ENCODE measurements at places on chromosomes 13 and 19.

- no peak for DNase-seq
Measured at GRCh38 chr13:43996221-43996620, 116.5 kb downstream of the LACC1 start.

DNA sequence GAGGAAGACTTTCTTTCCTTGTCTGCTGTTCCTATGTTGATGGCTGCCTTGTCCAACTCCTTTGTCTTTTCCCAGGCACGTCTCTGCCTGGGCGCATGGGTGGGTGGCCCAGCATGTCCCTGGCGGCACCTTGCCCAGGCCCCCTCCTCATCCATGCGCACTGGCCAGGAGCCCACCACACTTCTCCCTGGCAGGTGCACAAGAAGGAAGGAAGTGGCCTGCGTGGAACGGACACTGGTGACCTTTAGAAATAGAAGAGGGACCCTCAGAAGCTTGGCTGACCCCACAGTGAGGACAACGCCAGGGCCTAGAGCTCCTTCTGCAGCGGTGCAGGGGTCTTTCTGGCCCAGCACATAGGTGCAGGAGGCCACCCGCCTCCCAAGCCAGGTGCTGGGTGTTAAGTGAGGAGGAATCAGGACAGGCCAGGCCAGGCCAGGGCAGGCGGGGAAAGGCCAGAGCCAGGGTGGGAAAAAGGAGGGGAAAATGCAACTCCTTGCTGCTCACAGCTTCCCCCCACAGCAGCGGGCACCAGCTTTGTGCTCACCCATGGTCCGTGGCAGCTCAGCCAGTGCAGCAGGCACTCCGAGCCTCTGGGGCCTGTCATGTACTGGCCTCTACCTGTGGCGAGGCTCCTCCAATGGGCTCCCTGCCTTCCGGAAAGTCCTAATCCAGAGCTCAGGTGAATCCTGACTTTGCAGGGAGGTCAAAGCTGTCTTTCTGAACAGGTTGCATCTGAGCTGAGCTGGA lies 104.0 kb downstream of the SOX1 start:
- no peak for DNase-seq

DNA sequence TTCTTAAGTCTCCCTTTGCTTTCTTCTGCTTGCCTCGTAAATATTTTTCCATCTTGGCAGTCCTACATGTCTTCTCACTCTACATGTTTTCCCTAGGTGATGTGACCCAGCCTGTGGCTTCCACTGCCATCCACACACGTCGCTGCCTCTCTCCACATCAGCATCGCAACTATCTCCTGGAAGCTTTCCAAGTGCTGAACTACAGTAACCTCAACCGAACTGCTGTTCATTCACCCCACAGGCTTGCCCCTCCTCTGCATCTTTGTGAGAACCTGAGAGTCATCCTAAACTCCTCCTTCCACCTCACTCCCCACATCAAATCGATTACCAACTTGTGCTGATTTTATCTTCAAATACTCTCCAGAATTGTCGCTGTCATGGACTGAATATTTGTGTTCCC lies 41.2 kb upstream of the USPL1 start:
- DNase-seq: no peak

DNA sequence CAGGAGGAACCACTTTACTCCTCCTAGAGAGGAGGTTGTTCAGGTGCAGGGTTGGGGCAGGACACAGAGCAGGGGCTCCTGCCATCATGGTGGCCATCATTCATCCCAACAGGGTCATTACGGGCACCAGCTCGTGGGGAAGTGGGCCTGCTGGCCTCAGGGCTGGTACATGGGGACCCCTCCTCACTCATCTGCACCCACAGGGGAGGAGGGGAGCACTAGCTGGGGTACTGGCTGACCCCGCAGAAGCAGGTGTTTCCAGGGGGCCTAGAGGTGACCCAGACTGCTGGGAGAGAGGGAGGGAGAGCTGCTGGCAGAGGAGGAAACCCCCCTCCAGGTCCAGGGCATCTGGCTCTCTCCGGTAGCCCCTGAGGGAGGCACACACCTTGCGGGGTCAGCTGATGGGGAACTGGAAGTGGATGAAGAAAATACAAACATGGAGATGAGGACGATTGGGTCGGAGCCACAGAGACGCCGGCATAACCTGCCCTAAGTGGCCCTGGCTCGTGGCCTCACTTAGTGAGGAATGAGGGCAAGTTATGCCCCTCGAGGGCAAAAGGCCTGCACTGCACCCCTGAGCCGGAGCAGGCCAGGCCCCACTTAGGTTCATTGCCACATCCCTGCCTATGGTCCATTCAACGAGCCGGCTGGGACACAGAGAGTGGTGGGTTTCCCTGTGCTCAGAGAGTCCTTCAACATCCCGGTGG lies 76.2 kb downstream of the SOX1 start:
- DNase-seq: no peak

- DNase-seq: no peak
Measured at GRCh38 chr19:33998302-33998701, 174.0 kb upstream of the LSM14A start.

DNA sequence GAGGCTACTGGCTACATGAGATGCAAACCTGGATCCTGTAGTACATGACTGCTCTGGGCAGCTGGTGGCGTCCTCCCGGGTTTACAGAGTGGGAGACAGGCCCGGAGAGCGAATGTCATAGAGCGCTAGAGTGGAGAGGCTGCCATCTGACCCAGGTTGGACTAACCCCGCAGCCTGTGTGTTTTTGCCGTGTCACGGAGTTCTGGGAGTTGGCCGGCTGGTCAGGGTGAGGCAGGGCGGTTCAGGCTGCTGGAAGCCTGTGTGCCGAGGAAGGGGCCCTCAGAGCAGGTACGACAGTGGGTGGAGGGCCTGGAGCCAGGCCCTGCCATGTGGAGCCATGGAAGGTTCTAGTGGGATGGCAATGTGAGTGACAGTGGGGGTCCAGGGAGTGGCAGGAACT lies 12.5 kb downstream of the CRTC1 start:
- peak; percentile 85 for DNase-seq

GRCh38 chr19:49749055-49749716 lies 13.9 kb downstream of the TSKS start:
- no peak for DNase-seq
